Glomerular endothelial cell (primary cell): ENCODE measurements at places on chromosomes 16 and 17. TPM values are rescaled to one million over a fixed set of nuclear protein-coding genes. Genes with fewer than 3 reads are reported as not detected.

The SLFN12L gene
- total RNA-seq: 0.05 TPM in 1 of 2 replicates, not detected in the other

The ARMC5 gene
- 20.1 and 21.4 TPM in 2 replicates for total RNA-seq

The NLE1 gene
- 11.8 and 20.7 TPM in 2 replicates for total RNA-seq

The ADAM11 gene
- 0.23 and 2.5 TPM in 2 replicates for total RNA-seq

The PRSS36 gene
- 0.10 TPM in 1 of 2 replicates, not detected in the other for total RNA-seq

The B4GALNT2 gene
- total RNA-seq: not detected in 2 replicates

The ACBD4 gene
- 5.5 and 5.6 TPM in 2 replicates for total RNA-seq

The TBC1D28 gene
- not detected in 2 replicates for total RNA-seq

The C1QTNF1 gene
- 5.5 and 7.3 TPM in 2 replicates for total RNA-seq

The FBRS gene
- total RNA-seq: 34.3 and 64.9 TPM in 2 replicates

The TNK1 gene
- 0.19 and 0.23 TPM in 2 replicates for total RNA-seq

The FBXO39 gene
- total RNA-seq: 0.29 and 0.58 TPM in 2 replicates

The OR1F1 gene
- not detected in 2 replicates for total RNA-seq

The EPX gene
- not detected in 2 replicates for total RNA-seq

The TUFM gene
- total RNA-seq: 144 TPM in 2 replicates

The TEPSIN gene
- 30.2 and 53.8 TPM in 2 replicates for total RNA-seq

The IL21R gene
- 0.44 and 0.47 TPM in 2 replicates for total RNA-seq

The HAS3 gene
- 0.70 and 6.2 TPM in 2 replicates for total RNA-seq

The CD300LG gene
- total RNA-seq: not detected in 2 replicates

The GRIN2A gene
- total RNA-seq: under 0.01 and 0.18 TPM in 2 replicates

The C16orf54 gene
- total RNA-seq: not detected in 2 replicates

The ARL17B gene
- 6.0 and 17.8 TPM in 2 replicates for total RNA-seq

The INCA1 gene
- 0.39 and 0.76 TPM in 2 replicates for total RNA-seq

The PVALEF gene
- not detected in 2 replicates for total RNA-seq

The CRYM gene
- 0.12 and 8.1 TPM in 2 replicates for total RNA-seq

The TBX6 gene
- total RNA-seq: 0.41 and 0.58 TPM in 2 replicates

The SPATA22 gene
- not detected in 2 replicates for total RNA-seq

The IRX3 gene
- 2.4 and 3.0 TPM in 2 replicates for total RNA-seq

The SCARF1 gene
- 131 and 202 TPM in 2 replicates for total RNA-seq

The RHBDF1 gene
- total RNA-seq: 46.6 and 75.5 TPM in 2 replicates
